ELR (cell line): ENCODE measurements at places on chromosomes 16 and 17.

DNA sequence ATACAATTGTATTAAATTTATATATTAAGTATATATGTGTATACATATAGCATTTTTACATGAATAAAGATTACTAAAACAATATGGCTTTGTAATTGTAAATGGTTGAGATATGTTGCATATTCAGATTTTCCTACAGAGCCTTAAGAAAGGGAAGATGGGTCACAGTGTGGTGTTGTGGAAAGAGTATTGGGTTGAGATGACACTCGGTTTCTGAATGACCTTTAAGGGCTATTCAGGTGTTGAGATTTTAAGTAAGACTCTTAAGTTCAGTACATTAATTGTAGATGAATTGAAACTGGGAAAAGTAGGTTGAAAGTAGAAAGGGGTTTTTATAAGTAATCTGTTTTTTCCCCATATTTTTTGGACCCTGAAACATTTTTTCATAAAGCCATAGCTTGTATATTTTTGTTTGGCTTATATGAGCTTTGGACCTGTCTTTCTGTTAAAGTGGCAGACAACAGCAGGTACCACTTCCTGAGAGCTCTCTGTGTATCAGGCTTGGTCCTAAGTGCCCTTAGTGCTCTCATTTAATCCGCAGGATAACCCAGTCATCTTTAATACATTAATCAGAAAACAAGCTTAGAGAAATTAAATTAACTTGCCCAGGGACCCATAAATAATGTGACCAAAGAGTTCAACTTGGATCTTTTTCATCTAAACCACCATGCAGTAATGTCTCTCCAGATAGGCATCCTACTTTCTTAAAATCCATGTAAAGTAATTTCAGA, 48.5 kb upstream of the MRC2 start:
- no peak for DNase-seq

GRCh38 chr16:84144209-84144858, 643 bp downstream of the HSDL1 start:
- DNase-seq: peak; percentile 50

DNA sequence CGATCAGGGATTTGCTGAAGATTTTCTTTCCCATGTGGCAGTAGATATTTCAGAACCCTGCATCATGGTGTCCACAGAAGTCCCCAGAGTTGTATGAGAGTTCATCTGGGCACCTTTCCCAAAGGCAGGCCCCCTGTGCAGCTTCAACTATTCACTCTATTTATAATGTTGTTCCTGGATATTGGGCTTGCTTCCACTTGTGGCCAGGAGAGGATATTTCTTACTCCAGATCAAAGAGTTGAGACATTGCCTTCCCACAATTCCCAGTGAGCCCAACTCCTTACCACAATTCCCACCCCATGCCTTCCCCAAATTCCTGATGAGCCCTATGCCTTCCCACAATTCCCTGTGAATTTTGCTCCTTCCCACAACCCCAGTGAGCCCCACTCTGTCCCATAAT, 206.9 kb downstream of the WWOX start:
- DNase-seq: no peak

DNA sequence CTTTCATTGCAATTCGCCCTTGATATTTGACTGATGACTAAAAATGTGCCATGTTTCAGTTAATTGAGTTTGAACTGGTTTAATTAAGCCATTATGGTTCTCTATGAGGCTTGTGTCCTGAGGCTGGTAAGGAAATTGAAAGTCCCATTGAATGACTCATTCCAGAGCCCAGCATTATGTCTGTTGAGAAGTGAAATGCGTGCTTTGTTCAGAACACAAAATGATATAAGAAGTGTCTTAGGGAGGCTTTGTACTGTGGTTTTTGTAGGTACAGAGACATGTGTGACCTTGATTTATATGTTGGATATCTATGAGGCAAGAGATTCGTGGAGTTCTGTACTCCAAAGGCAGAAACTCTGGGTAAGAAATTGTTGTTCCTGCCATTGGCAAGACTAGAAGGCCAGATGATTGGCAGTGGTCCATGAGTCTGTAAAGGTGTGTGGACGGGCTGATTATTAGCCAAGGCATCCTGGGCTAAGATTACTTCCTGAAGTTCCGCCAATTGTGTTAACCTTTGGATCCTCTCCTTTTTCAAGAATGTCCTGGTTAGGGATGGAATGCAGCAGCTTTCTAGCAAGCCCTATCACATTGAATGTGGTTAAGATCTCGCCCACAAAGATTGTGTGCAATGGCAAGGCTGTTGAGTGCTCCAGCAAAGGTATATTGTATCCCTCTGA, 103.7 kb downstream of the NPIPB5 start:
- DNase-seq: peak; percentile 34

- DNase-seq: peak; percentile 44
These were observed 26.2 kb downstream of the TEKT5 start for GRCh38 chr16:10668322-10669045.

GRCh38 chr16:1740781-1741490, 30.4 kb downstream of the NME3 start:
- no peak for DNase-seq

DNA sequence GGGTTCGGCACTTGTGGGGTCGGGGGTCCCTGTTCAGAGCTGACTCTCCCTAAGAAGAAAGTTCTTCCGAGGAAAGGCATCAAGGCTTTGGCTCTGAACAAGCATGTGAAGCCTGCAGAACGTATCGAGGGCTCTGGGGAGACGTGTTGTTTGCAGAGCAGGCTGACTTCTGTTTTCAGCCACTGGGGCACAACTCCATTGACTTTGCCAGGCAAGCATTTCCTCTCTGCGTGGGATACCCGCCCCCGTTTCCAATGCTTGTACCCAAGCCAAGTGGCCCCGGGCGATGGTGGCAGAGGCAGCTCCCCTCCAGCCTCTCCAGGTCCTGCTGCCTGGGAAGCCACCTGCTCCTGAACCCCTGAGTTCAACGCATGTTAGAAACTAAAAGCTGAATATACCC, 255.7 kb downstream of the RBFOX3 start:
- no peak for DNase-seq

DNA sequence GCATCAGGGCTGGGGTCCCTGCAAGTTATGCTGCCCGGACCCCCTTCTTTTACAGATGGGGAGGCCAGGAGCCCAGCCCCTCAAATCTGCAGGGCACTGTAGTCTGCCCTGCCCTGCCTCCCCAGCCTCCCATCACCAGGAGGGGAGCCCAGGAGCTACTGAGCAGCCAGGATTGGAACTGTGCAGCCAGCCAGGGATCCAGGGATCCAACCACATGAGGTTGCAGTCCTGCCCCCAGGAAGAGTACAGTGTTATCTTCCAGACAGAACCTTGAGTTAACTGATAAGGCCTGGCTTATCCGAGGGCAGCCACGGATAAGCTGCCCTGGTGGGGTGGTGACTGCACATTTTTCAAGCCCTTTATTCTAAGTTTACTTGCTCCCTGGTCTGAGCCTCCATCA, 11.4 kb upstream of the NDRG4 start:
- DNase-seq: no peak

DNA sequence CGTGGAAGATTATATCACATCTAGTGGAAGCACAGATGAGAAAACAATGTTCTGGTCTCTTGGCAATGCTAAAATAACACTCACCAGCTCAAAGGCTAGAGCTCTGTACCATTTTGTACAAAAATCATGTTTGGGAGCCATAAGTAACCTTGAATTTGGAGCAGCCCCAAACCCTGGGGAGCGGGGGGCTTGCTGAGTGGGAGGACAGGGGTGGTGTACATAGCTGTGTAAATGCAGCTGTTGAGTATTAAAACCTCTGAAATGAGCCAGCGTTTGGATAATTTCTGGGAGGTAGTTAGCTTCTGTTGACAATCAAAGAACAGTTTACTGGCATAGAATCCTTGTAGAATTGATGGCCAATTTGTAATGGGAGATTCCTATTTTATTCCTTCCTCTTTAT, 4.3 kb downstream of the MYH8 start:
- DNase-seq: no peak

DNA sequence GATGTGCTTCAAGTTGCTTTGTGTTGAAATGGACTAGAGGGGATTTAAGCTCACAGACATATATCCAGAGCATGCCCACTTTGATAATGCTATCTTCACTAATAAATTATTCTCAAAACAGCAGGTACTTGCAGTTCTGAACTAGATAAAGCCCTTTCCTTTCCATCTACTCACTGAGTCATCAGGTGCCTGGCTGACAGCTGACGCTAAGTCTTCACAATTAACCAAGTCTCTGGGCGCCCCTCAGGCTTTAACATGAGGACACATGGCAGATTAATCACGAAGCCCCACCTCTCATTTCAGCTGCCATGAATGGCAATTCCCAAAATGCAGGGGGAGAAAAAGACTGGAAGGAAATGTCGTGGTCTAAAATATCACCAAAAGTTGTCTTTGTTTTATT, 29.5 kb upstream of the CRISPLD2 start:
- no peak for DNase-seq

DNA sequence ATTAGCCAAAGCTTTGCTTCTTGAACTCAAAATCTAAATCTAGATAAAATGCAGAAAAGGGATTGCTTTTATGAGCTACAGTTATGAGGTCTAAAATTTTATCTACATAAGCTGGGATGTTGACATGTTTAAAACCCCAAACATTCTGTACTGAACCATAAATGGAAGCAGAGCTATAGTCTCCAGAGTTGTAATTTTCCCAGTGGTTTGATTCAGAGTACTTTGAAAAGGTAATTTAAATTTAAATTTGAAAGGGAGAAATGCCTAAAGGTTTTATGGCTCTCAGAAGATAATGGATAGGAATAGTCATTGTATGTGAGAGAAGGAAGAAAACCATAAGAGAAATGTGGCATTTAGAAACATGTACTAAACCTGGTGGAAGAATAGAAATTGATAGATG, 163.2 kb downstream of the PPM1E start:
- DNase-seq: no peak

DNA sequence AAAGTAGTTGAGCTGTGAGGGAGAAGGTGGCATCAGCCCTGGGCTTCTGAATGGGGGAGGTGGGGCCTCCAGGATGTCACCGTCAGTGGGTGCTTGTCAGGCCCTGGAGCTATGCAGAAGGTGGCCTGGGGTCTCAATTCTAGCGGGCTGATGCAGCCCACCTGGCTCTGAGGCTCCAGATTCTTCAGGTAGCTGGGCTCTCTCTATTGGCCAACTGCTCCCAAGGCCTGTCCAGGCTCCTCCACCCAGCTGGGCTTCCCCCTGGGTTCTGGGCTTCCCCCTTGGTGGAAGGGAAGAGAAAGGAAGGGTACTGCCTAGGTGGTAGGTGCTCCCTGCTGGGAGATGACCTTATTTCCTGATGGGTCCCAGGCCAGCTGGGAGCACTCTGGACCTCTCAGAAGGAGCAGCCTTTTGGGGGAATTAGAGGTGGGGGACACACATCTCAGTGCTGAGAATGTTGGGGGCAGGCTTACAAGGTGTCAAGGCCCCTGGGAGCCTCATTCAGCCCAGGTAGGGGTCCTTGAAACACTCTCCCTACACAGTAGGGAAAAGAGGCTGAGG, 1728.3 kb downstream of the TP53TG3F start:
- no peak for DNase-seq

DNA sequence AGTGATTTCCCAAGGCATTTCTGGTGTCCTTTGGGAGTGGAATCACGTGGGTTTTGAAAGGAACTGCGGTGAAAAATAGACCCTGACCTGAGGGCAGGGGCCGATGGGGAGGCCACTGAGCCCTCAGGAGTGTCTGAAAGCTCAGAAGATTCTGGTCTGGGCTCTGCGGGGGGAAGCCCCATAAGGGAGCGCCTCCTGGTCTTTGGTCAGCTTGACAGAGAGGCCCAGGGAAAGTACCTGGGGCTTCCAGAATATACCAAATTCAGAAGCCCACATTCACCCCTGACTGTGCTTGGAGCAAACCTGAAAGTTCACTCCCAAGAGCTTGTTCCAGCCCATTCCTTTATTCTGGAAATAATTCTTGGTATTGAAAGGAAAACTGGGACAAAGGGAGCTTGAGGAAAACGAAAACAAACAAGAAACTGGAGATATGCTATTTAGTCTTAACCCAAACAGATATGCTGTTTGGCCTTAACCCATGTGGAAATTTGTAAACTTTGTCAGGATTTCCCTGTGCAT, 23.2 kb upstream of the NAGLU start:
- no peak for DNase-seq

- no peak for DNase-seq
These were observed 24.3 kb downstream of the ZNF469 start for GRCh38 chr16:88407042-88407420.

GRCh38 chr16:67463059-67463458, 17.9 kb downstream of the ATP6V0D1 start:
- DNase-seq: no peak

DNA sequence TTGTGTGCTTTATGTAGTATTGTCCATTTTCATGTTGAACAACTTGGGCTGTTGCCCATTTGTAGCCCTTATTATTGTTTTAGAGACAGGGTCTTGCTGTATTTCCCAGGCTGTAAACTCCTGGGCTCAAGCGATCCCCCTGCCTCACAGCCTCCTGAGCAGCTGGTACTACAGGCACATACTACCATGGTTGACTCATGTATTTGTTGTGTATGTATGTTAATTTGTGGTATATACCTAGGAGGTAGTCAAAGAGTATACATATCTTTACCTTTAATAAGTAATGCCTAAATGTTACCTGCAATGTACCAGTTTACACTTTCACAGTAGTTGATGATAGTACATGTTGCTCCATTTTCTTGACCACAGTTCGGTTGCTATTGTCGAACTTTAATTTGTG, 18.1 kb downstream of the PPM1D start:
- DNase-seq: no peak

GRCh38 chr16:85248342-85248741, 136.1 kb upstream of the CIBAR2 start:
- DNase-seq: no peak

DNA sequence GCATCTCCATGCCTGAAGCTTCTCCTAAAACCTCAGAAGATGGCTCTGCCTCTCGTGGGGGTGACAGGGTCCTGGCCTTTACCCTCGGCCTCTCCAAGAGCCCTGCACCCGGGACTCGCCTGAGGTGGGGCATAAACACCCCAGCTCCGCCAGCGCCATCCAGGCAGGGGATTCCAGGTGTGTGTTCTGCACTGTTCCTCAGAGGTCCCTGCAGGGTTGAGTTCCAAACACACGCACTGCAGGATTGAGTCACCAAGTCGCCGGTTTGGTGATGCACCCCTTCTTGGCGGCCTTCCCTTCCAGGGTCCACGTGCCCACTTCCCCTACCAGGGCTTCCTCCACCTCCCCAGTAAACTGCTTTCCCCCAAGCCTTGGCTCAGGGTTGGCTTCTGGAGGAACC, 40.0 kb upstream of the RBFOX3 start:
- no peak for DNase-seq

DNA sequence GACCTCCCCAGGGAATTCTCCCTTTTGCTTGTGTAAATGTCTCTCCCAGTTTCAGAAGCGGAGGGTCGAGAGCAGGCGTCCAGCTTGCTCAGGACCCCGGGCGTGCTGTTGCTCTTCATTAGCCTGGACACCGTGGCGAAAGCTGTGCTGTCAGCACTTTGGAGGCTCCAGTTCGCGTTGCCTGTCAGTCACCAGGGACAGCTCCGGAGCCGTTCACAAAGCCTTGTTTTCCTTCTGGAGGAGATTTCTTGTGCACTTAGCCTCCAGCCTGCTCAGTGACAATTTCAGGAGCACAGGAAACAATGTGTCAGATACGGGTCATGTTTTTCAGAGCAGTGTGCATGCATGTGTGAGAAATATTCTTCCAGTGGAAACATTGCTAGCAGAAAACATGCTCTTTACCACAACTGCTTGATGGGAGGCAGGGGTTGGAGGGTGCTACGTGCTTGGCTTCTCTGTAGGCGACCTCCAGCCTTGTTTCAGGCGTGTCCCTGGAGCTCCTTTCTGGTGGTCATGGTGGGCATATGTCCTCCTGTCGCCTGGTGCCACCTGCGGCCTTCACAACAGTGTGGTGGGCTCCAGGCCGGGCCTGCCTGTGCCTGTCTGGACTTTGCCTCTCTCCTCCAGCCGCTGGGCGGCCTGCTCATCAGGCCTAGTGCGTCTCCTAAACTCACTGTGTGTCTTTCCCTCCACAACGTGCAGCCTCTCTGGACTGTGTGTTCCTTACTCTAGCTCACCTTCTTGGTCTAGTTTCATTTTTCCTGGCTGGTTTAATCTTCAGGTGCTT, 29.0 kb downstream of the ZNF750 start:
- DNase-seq: no peak
